Activated naive CD4-positive, alpha-beta T cell treated with anti-CD3 and anti-CD28 coated beads, Interleukin-2, amount 10 ng/mL, durations not matched to agents 7 days and 5 days (primary cell): ENCODE measurements at places on chromosomes 6 and 20.
A peak's percentile ranks its signal among the peaks of the same experiment; 100 is the strongest.

- no peaks in the 10 kb centered on the region for H3K4me1 ChIP-seq
- H3K27ac ChIP-seq: no peak overlapping the region
- DNase-seq: no peak
Measured at GRCh38 chr6:23272536-23272935, 703.2 kb downstream of the HDGFL1 start.

DNA sequence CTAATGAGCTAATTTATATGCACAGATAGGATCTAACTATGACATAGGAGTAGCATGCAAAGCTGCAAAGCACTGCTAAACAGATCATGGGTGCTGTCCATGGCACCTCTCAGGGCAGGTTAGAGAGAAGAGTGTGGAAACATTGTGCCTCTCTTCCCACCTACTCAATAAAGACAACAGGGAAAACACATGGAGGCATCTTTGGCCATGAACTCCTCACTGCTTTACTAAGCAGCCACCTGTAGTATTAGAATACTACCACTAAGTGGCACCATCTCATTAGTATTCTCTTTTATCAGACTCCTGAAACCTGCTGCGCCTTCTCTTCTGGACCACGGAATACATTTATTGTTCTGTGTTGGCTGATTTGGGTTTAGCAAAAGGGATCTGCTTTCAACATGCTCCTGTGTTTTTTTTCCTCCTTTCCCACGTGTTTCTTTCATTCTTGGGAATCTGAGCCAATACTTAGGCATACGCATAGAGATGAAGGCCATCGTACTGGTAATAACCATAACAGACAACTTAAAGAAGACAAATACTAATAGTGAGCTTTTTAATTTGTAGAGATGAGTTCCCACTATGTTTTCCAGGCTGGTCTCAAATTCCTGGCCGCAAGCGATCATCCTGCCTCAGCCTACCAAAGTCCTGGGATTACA lies 9.4 kb upstream of the HDDC2 start:
- H3K4me3 ChIP-seq: no peak overlapping the region
- H3K4me1 ChIP-seq: peaks cover 6% of the 10 kb centered on the region
- no peak for DNase-seq
- no peak overlapping the region for H3K27ac ChIP-seq
- H3K27me3 ChIP-seq: peaks cover 13% of the 10 kb centered on the region

DNA sequence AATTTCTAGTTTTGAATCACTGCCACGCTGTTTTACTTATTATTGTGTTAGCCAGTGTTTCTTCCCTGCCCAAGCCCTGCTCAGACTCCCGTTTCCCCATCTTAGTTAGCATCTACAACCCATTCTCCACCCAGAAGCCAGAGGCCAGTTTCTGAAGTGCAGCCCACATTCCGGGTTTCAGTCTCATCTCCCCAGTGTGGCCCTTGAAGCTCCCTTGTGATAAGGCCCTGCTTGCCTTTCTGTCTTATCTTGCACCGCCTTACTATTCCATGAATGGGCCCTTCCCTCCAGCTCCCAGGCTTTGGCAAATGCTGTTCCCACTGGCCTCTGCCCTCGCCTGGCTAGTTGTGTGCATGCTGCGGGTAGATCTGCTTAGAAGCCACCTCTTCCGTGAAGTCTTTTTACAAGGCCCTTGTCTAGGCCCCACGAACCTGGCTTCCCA lies 41.1 kb downstream of the TOX2 start:
- H3K4me1 ChIP-seq: peaks cover 79% of the 10 kb centered on the region
- peaks cover 52% of the 10 kb centered on the region for H3K27me3 ChIP-seq
- H3K36me3 ChIP-seq: peaks cover 12% of the 10 kb centered on the region
- no peak overlapping the region for H3K4me3 ChIP-seq
- no peak for DNase-seq

DNA sequence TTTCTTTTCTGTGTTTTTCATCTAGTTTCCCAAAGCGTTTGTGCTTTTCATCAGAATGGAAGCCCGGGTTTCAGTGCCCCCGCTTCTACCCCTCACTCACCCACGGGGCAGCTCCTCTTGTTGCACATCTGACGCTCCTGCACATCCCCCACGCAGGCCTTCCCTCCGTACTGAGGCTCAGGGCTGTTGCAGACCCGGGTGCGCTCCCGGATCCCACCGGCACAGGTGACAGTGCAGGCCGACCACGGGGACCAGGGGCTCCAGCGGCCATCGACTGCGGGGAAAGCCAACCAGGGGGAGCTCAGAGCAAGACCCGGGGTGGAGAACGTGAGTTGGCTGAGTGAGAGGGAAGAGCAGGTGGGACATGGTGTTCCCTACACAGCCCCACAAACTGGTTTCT lies 19.0 kb downstream of the THBS2 start:
- no peak overlapping the region for H3K27ac ChIP-seq
- no peaks in the 10 kb centered on the region for H3K27me3 ChIP-seq
- no peak overlapping the region for H3K4me3 ChIP-seq
- H3K36me3 ChIP-seq: peaks cover 2% of the 10 kb centered on the region

DNA sequence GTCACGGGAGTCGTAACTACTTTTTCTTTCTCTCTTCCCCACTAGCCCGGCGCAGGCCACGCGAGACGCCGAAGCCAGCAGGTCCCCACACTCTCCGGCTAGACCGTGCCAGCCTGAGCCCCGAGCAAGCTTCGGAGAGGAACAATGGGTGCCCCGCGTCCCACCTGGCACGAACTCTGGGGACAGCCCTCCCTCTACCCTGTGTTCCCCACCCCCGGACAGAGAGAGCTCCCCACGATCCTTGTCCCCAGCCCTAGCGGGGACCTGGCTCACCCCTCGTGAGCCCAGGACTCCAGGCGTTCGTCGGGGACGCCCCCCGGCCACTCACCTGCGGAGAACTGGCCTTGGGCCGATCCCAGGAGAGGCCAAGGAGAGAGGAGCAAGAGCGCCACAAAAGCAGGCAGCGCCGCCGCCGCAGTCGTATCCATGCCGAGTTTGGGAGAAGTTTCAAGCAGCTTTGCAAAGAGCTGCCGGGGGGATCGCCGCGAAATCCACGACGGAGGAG lies 416 bp downstream of the PTPRK start:
- H3K4me1 ChIP-seq: peaks cover 19% of the 10 kb centered on the region
- H3K27ac ChIP-seq: peak overlapping the region; percentile 80
- no peaks in the 10 kb centered on the region for H3K36me3 ChIP-seq
- H3K4me3 ChIP-seq: peak overlapping the region; percentile 89
- peak; percentile 64 for DNase-seq

DNA sequence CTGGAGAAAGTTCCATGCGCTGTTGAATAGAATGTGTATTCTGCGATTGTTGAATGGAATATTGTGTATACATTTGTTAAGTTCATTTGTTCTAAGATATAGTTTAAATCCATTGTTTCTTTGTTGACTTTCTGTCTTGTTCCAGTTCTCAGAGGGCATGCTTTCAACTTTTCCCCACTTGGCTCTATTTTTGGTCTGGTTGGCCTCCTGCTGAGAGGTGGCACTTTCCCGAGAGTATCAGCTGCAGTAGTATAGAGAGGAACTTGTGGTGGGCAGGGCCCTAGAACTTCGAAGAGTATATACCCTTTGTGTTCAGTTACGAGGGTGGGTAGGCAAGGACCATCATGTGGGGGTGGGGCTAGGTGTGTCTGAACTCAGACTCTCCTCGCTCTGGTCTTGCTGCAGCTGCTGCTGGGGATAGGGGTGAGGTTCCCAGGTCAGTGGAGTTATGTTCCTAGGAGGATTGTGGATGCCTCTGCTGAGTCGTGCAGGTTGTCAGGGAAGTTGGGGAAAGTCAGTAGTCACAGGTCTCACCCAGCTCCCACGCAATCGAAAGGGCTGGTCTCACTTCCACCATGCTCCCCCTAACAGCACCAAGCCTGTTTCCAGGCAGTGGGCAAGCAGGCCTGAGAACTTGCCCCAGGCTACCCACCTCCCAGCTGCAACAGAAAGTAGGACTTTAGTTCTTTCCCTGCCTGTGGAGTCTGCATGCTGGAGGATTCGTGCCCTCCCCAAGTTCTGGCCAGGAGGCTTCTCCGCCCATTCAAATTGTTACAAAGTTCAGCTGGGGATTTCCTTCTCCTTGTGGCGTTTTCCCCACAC lies 118.9 kb upstream of the SSTR4 start:
- H3K36me3 ChIP-seq: no peaks in the 10 kb centered on the region
- H3K4me1 ChIP-seq: no peaks in the 10 kb centered on the region

GRCh38 chr6:33205191-33206026 lies 954 bp downstream of the HSD17B8 start:
- H3K4me1 ChIP-seq: peaks cover 70% of the 10 kb centered on the region
- peaks cover 45% of the 10 kb centered on the region for H3K36me3 ChIP-seq
- peak overlapping the region; percentile 62 for H3K27ac ChIP-seq
- H3K27me3 ChIP-seq: no peaks in the 10 kb centered on the region
- no peak for DNase-seq

DNA sequence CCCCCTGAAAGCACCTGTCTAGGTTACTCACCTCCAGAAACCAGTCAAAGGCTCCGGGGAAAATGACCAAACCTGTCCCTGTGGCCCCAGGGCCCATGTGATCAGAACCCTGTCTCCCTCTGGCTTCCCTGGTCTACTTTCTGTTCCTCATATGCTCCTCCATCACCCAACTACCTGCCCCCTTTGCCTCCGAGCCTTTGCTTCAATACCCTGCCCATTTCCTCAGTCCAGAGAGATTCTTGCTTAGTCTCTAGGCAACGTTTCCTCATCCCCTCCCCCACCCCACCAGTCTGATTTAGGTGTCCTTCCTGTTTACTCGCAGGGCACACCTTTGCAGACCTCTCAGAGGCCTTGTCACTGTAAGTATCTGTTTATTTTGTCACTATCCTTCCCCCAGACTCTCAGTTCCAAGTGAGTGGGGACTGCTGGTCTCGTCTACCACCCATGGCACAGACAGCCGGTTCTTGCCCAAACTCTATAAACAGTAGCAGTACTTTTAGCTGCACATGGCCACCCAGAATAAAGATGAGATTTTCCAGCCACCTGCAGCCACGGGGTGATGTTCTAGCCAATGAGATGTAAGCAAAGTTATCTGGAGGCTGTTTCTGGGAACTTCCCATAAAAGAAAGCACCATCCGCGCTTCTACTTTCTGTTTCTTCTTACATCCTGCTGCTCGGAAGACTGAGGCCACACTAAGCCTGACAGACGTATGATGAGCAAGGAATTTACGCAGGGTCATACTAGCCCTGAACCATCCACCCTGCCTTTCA lies 13.3 kb downstream of the ELOVL5 start:
- H3K27me3 ChIP-seq: no peaks in the 10 kb centered on the region
- peaks cover 81% of the 10 kb centered on the region for H3K4me1 ChIP-seq
- peaks cover 42% of the 10 kb centered on the region for H3K36me3 ChIP-seq
- peak overlapping the region; percentile 96 for H3K27ac ChIP-seq
- DNase-seq: peak; percentile 84
- peak overlapping the region; percentile 75 for H3K4me3 ChIP-seq

GRCh38 chr6:99613409-99613704 lies 6.7 kb downstream of the PRDM13 start:
- H3K4me3 ChIP-seq: peak overlapping the region; percentile 50
- H3K27me3 ChIP-seq: peaks cover 92% of the 10 kb centered on the region
- no peak overlapping the region for H3K27ac ChIP-seq
- peak; percentile 45 for DNase-seq
- H3K4me1 ChIP-seq: peaks cover 24% of the 10 kb centered on the region

GRCh38 chr6:12291839-12292604 lies 1.9 kb downstream of the EDN1 start:
- peaks cover 59% of the 10 kb centered on the region for H3K27me3 ChIP-seq
- no peak overlapping the region for H3K4me3 ChIP-seq
- H3K36me3 ChIP-seq: no peaks in the 10 kb centered on the region
- no peak overlapping the region for H3K27ac ChIP-seq
- H3K4me1 ChIP-seq: peaks cover 17% of the 10 kb centered on the region

- no peaks in the 10 kb centered on the region for H3K36me3 ChIP-seq
- no peak overlapping the region for H3K27ac ChIP-seq
- no peak overlapping the region for H3K4me3 ChIP-seq
- DNase-seq: no peak
- H3K27me3 ChIP-seq: no peaks in the 10 kb centered on the region
- no peaks in the 10 kb centered on the region for H3K4me1 ChIP-seq
Measured at GRCh38 chr6:90989763-90990162, 402.9 kb upstream of the MAP3K7 start.

DNA sequence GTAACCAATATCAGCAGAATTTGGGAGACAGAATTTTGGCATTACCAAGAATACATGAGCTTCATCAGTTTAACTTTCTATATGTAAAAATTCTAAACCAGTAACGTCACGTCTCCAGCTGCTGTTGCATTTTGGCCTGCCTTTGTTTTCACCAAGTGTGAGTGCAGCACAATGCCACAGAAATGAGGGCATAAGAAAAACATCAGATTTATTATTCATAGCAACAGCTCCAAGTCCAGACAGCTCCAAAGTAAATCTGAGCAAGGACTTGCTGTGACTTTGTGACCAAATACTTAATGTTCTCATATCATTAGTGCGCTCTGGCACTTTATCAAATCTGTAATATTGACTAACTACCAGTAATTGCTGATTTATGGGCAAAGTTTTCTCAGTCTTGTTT lies 11.0 kb upstream of the FBXL4 start:
- H3K36me3 ChIP-seq: no peaks in the 10 kb centered on the region
- H3K4me3 ChIP-seq: no peak overlapping the region
- no peaks in the 10 kb centered on the region for H3K4me1 ChIP-seq
- H3K27ac ChIP-seq: no peak overlapping the region

- no peak for DNase-seq
- H3K27me3 ChIP-seq: no peaks in the 10 kb centered on the region
- no peak overlapping the region for H3K27ac ChIP-seq
- H3K36me3 ChIP-seq: no peaks in the 10 kb centered on the region
- no peaks in the 10 kb centered on the region for H3K4me1 ChIP-seq
Measured at GRCh38 chr6:91653895-91654294, 1067.0 kb upstream of the MAP3K7 start.

GRCh38 chr20:53224851-53225250 lies 252.7 kb downstream of the TSHZ2 start:
- no peaks in the 10 kb centered on the region for H3K27me3 ChIP-seq
- no peaks in the 10 kb centered on the region for H3K4me1 ChIP-seq
- no peak for DNase-seq
- H3K27ac ChIP-seq: no peak overlapping the region

DNA sequence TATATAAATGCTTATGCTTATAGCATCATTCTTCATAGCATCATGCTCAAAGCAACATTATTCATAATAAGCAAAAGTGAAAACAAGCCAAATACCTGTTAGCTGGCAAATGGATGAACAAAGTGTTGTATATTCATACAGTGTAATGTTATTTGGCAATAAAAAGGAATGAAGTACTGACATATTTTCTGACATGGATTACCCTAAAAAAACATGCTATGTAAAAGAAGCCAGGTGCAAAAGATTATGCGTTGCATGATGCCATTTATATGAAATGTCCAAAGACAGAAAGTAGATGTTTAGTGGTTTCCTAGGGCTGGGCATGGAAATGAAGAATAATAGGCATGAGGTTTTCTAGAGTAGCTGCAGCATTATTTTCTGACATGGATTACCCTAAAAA lies 77.1 kb downstream of the GFRA4 start:
- H3K27ac ChIP-seq: no peak overlapping the region
- DNase-seq: no peak
- H3K36me3 ChIP-seq: peaks cover 18% of the 10 kb centered on the region
- no peaks in the 10 kb centered on the region for H3K27me3 ChIP-seq
- no peaks in the 10 kb centered on the region for H3K4me1 ChIP-seq
